ENCODE measurements at places on chromosomes 4 and X.

DNA sequence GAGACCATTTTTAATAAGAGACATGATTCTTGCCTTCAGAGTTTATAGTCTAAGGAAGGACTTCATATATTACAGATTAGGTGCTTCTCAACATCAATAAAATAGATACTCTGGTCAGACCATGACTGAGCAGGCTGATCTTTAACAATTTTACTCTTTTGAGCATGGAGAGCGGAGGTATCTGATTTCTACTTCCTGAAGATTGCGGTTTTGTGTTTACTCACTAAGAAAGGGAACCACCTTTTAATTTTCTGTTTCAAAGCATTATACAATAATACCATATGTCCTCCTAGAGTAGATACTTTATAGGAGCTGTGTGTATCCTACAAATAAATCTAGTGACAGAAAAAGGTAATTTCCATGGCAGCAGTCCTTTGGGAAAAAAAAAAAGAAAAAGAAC lies 12.5 kb downstream of the MORC4 start:
- DNase-seq: no peak

DNA sequence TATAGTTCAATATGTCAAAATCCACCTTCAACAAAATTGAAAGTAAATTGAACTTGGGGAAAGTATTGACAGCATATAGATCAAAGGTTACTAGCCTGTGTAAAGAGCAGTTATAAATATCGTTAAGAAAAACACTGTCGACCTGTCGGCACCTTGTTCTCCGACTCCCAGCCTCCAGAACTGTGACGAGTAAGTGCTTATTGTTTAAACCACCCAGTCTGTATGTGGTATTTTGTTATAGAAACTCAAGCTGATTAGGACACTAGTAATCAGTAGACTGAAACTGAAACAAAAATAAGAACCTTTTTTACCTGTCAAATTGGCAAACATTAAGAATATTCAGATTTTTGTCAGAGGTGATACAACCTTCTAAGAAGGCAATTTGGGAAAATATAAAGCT lies 17.0 kb downstream of the HTT start:
- DNase-seq: no peak

DNA sequence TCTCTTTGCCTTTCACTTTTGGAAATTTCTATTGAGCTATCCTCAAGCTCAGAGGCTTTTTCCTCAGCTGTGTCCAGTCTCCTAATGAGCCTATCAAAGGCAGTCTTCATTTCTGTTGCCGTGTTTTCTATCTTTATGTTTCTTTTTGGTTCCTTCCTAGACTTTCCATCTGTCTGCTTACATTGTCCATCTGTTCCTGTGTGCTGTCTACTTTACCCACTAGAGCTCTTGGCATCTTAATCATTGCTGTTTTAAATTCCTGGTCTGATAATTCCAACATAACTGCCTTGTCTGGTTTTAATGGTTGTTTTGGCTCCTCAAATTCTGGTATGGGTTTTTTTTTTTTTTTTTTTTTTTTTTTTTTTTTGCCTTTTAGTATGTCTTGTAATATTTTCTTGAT lies 9.3 kb upstream of the PDE6B start:
- no peak for DNase-seq

DNA sequence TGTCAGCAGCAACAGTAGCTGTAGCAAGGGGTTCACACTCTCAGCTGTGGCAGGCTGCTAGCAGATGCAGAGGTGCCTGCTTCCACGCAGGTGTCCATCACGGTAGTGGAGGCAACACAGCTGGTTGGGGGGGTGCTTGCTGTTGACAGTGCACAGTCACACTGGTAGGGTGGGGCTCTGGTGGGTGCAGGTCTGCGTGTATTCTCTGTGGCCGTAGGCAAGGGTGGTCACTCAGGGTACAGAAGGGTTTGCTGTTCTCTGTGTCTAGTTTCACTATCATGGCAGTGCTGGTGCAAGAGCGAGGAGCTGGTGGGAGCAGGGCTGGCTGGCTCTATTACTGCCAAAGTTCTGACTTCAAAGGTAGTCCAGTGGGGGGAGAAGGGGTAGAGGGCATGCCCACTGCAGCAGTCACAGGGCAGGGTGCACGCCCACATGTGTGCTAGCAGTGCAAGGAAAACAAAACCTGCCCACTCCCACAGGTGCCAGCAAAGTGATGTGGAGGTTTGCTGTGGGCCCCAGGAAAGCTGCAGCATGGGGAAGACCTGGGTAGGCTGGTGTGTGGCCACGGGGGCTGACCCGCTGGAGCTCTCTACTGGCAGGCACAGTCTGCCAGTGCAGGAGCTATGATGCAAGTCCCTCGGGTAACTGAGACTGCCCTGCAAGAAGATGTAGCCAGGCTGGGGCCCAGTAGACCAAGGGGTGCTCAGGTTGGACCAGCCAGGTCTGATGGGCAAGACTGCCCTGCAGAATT lies 21.6 kb upstream of the WDR17 start:
- DNase-seq: no peak

GRCh38 chr4:131450572-131451209 lies 1698.4 kb upstream of the PCDH10 start:
- DNase-seq: no peak

GRCh38 chrX:9394212-9394611 lies 70.6 kb upstream of the TBL1X start:
- DNase-seq: no peak

DNA sequence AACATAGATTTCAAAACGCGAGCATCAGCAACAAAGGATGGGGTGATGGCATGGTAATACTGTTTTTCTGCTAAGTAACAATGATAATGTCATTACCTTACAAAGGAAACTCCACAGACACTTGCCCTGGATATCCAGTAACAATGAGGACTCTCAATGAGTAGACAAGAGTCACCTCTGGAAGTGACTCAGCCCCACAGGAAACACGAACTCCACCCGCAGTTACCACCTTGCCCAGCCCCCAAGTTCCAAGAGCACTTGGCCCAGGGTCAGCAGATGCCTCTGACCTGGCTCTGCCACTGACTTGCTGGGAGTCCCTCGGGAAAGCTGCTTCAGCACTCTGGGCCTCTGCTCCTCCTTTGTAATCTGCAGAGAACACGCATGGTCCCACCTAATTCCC lies 110.3 kb upstream of the MAP3K15 start:
- DNase-seq: no peak

GRCh38 chr4:48490680-48491513 lies 845 bp downstream of the ZAR1 start:
- no peak for DNase-seq

DNA sequence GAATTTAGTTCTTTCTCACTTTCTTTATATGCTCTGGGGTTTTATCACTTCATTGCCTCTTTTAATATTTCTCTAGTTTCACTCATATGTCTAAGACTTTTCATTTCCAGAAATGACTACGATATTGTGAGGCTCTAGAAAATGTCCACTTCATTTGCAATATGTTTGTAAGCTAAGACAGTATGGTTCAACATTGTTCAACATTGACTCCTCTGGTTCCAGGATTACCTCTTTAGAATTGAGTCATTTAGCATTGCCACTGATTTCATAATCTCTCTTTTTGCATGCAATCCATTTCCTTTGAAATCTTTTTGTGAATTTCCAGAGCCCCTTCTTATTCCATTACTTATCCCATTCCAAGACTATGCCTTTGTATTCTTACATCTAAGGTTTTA lies 32.3 kb downstream of the BBS12 start:
- DNase-seq: no peak

GRCh38 chr4:145784036-145784435 lies 104.1 kb downstream of the C4orf51 start:
- DNase-seq: no peak

DNA sequence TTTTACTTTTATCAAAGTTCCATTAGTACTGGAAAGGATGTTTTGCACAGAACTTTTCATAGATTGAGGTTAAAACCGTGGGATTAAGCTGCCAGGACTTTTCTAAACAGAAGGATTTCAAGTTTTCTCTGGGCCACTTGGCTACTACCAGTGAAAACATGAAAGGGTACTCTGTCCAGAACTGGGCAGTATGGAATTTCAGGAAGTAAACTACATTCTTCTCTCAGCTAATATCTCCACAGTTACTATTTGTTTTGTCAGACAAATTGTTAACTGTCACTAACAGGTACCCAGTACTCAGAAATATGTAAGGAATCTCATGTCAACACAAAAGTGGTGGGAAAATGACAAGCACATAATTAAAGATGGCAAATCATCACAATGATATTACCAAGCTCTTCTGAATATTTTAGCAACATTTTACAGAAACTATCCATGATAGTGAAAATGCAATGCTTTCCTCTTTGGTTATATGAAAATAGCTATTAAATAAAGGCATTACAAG lies 454.4 kb downstream of the C4orf33 start:
- no peak for DNase-seq

GRCh38 chrX:2705046-2705832 lies 14.1 kb downstream of the CD99 start:
- no peak for DNase-seq

DNA sequence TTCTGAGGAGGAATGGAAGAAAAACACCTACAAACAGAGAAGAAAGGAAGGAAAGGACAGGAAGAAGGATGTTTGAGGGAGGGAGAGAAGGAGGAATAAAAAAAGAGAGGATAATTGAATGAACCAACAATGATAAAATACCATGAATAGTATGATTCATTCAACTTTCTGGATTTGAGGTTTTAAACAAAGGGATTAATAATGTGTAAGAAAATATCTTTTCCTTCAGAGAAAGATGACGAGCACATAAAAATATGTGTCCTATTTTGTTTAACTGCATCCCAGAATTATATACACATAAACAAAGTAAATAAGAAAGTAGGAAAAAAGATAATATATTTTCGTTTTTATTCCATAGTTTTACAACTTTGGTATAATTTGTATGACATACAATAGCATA lies 1380.4 kb downstream of the STIM2 start:
- DNase-seq: no peak

DNA sequence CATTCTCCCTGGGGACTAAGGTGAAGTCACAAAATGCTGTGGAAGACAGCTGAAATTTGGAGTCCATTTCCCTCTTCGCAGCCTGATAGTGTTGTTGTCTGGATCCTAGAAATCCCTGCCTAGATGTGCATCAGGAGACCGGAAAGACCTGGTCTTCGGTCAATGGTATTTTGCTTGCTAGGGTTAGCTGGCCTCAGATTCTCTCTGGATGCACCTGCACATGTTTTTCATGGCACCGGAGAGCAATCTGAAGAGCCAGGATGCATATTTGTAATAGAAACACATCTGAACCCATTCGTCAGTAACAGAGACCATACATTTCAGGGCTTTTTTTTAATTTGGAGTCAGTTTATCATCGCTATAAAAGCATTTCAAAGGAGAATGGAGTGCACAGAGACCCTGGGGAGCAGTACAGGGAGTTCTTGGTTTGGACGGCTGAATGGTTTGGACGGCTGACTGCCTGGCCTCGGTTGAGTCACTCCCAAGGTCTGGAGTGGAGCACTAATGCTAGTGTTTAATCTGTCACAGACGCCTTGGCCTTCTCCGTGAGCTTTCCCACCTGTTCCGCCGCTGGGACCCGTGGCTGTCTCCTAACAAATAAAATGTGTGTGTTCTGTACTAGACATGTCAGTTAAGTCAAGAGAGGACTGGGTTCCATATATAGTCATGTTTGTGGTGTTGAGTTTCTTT lies 7.5 kb upstream of the PDLIM3 start:
- DNase-seq: no peak

DNA sequence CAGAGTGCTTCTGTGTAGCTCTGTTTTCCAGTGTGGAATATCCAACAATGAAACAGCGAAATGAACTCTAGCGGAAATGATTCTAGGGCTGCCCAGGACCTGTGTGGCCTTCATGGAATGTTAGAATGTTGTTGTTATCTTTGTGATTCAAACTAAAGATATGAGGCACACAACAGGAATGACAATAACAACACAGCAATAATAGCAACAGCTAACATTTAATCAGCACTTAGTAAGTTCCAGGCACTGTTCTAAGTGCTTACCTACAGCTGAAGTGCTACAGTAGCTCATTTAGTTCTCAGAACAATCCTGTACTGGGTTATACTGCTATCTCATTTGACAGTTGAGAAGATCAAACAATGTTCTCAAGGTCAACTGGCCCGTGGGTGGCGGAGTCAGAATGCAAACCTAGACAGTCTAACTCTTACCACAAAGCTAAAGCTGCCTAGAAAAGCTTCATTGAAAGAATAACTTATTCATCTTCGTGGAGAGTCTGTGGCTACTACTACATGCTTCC lies 63.7 kb downstream of the MAML3 start:
- DNase-seq: no peak

Data from stimulated activated CD4-positive, alpha-beta T cell treated with anti-CD3 and anti-CD28 coated beads, Interleukin-1b, Interleukin-23, amount 100 ng/mL, for 1 hour (primary cell).